ENCODE measurements at places on chromosomes 7 and 10.
A peak's percentile ranks its signal among the peaks of the same experiment; 100 is the strongest.

GRCh38 chr7:11753433-11753832 is 78.6 kb downstream of the THSD7A start:
- DNase-seq = no peak

GRCh38 chr10:96272316-96273280 is 1.2 kb upstream of the BLNK start:
- no peak for DNase-seq

DNA sequence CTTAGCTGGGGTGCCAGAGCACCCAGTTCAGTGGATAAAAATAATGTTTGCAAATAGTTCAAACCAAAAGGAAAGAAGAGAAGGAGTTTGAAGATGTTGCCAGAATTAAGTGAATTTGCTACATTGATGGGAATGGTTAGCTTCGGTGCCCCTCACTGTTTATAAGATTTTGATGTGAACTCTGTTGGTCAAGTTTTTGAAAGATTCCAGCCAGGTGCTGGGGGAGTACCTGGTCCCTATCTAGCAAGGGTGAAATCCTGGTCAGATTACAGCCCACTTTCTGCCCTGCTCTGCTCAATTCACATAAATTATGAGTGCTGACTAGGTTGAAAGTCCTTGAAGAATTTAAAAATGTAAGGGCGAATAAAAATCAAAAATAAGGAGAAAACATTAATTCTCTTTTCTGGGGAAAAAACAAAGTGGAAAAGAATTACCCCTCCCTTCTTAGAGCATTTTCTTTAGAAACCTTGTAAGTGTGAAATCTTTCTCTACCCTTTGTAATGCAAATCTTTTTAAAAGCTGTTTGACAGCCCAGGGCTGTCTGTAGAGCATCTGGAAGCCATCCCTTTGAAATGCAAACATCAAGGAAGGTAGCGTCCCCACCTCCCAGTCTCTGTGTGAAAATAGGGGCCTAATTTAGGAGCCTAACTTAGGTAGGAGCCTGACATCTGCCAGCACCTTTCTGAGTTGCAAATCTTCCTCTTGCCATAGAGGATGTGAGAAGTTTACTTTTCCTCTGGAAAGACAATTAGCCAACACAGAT is 1.4 kb upstream of the GIMAP5 start:
- DNase-seq = no peak

GRCh38 chr7:23696916-23697441 is 13.0 kb upstream of the STK31 start:
- no peak for DNase-seq

DNA sequence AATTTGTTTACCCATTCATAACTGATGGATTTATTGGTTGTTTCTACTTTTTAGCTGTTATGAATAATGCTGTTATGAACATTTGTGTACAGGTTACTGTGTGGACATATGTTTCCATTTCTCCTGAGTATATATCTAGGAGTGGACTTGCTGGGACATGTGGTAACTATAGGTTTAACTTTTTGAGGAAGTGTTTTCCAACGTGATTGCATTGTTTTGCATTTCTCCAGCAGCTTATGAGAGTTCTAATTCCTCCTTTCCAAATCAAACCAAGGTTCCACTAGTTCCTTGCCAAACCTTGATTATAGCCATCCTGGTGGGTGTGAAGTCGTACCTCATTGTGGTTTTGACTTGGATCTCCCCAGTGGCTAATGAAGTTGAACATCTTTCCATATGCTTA is 2.6 kb upstream of the PRF1 start:
- DNase-seq = no peak

DNA sequence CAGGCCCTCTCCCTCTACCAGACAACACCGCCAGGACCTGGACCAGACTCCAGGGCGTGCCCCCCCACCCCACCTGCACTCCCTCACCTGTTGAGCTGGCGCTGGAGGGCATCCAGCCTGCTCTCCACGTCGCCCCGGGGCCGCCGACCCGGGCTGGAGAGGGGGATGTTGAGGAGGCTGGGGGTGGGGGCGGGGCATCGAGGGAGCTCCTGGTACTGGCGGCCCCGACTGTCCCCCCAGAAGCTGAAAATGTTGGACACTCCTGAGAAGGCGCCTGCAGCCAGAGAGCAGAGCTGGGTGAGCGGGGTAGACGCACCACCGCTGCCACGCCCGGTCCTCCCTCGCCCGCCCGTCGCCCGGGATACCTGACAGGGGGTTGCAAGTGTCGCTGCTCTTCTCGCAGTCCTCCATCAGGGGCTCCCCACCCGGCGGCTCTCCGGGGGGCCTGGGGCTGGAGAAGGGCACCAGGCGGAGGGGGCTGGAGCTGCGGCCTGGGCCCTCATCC is 30.8 kb downstream of the KCNH2 start:
- DNase-seq = no peak

DNA sequence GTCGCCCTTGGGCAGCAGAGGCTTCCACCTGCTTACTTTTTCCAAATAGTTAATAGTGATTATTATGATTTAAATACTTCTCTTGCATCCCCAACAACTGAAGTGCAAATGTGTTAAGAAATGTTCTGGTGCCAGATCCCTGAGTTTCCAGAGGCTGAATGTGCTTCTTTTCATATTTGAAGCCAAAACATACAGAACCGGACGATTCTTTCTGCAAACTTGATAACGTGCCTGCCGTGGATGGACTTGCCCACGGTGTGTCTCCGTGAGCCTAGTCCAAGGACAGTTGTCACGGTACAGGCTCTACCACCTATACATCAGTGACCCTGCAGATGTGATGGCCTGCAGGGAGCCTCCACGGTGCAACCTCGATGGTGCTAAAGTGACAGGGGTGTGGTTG is 198.6 kb upstream of the LYZL2 start:
- no peak for DNase-seq

GRCh38 chr7:46389146-46389545 is 468.1 kb upstream of the IGFBP3 start:
- DNase-seq = no peak

DNA sequence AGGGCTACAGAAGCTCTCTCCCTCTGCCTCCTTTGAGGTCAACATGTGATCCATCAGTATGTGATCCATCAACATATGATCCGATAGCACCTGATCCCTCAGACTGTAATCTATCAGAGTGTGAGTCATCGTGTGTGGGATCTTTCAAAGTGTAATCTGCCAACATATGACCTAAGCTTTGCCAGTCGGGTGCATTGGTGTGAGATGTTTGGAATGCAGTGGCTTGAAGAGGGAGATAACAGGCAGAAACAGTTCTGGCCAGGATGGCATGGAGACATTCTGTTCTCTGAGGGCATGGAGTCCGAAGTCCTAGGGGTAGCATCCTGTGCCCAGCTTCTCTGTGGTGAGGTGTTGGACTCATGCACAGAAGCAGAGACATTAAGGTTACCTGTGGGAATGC is 217.7 kb upstream of the ETV1 start:
- DNase-seq = no peak

- DNase-seq = peak; percentile 75
These were observed 56.5 kb upstream of the PCGF5 start for GRCh38 chr10:91163869-91164474.
